ENCODE measurements at places on chromosomes 2 and 18.

DNA sequence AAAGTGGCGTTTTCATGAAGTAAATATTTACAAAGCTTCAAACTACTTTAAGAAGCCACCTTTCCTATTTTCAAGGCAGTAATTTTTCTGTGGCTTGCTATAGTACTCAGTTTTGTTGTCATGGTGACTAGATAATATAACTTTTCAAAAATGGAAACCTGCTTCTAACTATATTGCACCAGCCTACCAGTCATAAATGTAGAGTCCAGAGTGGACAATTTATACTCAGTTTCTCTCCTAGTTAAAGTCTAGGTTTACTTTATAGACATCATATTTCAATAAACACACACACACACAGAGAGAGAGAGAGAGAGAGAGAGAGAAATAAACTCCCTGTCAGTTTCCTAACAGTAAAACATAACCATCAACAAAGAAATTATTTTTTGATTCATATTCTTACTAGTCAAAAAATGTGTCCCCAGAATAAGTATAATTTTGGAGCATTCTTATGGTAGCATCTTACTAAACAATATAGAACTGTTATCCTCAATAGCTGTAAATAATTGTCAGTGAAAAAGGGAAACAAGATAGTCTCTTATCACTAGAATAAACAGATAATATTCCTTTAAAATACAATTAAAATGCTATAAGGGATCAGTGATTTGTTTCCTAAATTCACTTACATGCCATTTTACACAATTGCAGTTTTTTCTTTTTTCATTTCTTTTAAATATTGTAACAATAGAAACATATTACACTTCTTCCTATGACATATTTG lies 163.5 kb upstream of the BOD1L2 start:
- DNase-seq = no peak

- no peak for DNase-seq
These were observed 58.7 kb downstream of the AQP12A start for GRCh38 chr2:240750409-240750808.

DNA sequence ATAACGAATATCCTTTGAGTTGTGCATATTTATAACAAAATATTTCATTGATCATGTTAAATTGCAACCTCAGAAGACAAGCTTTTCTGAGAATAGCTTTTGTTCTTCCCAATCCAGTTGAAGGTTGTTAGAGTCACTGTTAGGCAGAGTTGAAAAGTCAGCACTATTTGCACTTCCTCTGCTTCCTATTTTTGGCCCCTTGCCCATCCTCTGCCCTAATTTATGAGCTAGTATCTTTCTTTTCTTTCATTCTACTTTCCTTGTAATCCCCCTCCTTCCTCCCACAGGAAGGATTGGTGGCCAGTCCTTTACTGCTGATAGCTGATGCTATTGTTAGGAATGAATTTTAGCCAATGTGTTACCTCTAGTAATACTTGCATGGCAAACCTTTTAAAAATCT lies 4.9 kb downstream of the RALB start:
- no peak for DNase-seq

GRCh38 chr18:13606604-13607254 lies 119.6 kb downstream of the FAM210A start:
- no peak for DNase-seq
